ENCODE measurements at places on chromosomes 2 and 18. TPM values are rescaled to one million over a fixed set of nuclear protein-coding genes. Genes with fewer than 3 reads are reported as not detected.

Gene SAG
- not detected for total RNA-seq

Gene ALMS1
- total RNA-seq, result 11.1 TPM

Gene CAPN14
- total RNA-seq, result 0.20 TPM

- peak; percentile 62 for DNase-seq
Measured at GRCh38 chr2:144414324-144414845, 105.5 kb downstream of the ZEB2 start.

GRCh38 chr18:49980896-49981295 lies 167.6 kb upstream of the ACAA2 start:
- no peak for DNase-seq

DNA sequence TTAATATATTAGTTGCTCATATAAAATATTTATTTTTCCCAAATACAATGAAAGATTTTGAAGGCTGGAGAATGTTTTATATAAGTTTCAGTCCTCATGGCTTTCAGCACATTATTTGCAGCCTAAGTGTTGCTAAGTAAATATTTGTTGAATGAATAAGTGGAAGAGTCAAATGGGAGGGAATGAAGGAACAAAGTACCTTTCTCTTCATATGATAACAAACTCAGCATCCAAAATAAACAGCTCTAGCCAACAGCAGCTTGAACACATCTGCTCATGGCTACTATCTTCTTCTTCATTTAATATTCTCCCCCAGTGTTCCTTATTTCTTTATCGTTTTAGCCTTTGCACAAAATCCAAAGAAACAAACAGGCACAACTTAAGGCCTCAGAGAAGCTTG lies 385.2 kb upstream of the PIK3C3 start:
- DNase-seq, result no peak

- DNase-seq, result no peak
Measured at GRCh38 chr18:60193780-60194179, 178.8 kb downstream of the MC4R start.

DNA sequence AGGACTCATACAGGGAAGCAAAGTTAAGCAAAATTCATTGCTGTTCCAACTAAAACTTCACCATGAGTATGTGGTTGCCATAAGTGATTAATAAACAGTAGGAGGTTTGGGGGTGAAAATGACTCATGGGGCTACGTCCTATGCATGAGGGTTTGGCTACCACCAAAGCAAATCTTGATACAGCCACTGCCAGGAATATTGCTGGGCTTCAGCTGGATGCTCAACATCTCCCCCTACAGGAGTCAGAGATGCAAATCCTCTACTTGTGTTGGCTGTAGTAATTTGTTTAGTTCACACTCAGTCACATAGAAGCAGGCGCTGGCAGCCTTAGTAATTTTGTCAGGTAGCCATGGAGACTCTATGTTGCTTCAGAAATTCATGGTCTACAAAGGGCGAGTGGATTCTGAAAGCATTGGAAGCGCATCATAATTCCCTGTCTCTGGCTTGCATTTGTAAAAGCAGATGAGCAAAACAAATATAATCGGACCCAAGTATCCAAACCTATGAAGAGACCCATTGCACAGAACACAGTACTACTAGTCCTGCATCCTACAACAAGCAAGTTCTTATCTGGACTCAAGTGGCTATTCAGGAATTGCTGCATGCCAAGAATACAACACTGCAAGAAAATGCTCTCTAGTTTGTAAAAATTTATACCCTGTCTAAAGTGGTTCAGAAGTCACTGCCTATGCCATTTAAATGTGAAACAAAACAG lies 76.0 kb downstream of the CD28 start:
- peak; percentile 94 for DNase-seq

DNA sequence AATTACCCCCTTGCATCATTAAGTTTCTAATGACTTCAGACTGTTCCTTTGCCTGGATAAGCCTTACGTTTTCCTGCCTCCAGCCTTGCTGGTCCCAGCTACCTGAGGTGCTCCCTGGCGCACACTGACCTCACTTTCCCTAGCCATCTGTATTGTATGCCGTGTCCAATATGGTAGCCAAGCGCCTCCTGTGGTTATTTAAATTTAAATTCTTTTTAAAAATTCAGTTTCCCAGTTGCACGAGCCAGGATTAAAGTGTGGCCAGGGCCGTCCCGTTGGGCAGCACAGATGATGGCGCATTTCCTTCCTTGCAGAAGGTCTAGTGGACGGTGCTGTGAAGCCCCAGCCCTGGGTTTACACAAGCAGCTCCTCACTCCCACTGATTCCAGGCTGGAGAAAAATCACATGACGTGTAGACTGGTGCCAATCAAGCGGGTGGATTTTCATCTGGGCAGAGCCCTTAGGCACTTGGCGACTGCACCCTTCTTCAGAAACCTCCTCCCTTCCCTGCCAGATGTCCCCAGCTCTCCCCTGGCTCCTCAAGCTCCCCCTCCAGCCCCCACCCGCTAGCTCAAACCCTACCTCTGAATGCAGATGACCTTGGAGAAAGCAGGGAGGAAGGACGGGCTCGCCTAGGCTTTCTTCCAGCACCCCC lies 33.9 kb downstream of the ACKR3 start:
- DNase-seq, result no peak

DNA sequence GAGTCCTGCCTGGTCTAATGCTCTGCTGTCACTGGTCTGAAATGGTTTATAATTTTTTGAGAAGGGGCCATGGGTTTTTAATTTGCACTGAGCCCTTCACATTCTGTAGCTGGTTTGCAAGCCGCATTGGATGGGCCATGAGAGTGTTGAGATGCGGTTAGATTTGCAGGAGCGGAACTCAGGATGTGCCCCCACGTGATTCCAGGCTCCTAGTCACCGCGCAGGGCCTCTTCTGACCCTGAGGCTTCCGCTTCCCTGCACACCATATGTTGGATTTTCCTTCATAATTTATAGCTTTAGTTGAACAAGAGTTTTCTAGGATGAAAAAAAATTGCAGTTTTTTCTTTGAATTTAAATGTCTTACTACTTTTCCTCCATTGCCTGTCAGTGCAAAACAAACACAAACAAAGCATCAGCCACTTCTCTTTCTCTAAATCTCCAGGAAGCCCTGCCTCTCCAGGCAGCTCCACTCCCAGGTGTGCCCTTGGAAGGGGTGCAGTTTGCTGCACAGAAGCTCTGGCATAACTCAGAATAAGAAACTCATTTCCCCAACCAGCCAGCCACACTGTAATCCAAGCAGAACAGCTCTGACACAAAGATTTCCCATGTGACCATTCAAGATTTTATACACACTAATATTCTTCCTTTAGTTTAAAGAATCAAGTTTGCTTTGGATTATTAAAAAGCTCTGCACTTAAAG lies 18.4 kb upstream of the TPO start:
- DNase-seq, result no peak

DNA sequence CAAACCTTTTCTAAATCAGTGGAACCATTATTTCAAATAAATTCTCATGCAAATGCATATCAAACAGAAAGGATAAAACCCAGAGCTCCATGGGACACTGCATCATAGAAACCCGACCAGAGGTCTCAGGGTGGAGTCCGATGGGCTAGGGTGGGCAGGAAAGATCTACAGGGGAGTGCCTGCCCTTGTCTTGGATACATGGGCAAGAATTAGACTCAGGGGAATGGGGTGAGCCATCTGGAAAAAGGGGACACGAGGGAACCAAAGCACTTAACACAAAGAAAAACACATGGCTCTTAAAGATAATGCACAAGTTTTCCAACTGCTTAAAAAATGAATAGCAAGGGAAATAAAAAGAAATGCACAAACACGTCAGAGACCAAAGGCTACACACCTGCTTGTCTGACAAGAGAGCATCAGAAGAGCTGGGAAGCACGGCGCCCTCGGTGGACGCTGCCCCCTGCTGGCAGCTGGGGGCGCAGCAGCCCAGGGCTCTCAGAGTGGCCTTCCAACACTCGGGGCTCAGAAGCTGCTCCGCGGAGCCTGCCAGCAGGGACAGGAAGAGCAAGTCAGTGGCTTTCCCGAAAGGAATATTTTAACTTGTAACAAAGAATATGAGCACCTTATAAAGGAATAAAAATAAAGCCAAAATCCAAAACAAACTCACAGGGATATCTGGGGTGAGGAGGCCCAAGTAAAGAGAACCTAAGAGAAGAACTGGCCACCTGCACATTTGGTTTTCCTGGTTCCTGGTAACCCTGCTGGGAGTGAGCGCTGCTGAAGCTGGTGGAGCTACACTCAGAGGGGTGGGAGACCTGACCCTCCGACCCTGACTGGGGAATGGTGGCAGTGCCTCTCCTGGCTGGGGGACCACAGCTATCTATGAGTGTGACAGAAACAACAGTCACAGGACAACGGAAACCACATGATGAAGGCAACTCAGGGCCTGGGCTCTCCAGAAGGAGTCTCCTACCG lies 54.5 kb downstream of the SIGLEC15 start:
- DNase-seq, result peak; percentile 30

DNA sequence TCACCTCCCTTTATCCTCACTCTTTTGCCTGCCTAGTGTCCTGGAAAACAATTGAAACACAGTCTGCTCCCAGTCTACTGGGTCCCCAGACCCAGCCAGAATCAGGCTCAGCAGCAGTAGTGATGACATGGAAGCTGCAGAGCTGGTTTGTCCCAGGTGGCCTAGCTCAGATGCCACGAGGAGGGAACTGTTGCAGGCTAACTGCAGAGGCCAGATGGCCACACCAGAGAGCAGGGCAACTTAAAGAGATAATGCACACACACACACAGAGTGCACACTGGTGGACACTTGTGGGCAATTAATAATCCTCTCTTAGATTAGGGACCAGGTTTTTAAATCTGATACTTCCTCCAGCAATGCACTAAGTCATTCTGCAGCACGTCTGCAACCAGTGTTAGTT lies 42.4 kb downstream of the GYPC start:
- DNase-seq, result no peak

DNA sequence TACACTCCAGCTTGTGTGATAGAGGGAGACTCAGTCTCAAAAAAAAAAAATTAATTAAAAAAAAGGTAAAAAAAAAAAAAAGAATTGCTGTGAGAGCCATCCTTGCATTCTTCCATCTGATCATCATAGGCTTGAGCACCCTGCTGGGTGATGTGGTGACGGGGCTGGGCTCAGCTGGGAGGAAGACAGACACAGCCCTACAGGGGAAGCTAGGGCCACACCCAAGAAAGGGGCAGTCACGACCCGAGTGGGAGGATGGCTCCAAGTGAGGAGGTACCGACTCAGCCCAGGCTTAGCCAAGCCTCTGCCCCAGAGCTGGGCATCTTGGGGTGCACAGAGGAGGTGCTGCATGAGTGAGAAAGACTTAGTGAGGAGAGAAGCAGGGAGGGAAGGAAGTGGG lies 165.5 kb downstream of the SH3RF3 start:
- no peak for DNase-seq

DNA sequence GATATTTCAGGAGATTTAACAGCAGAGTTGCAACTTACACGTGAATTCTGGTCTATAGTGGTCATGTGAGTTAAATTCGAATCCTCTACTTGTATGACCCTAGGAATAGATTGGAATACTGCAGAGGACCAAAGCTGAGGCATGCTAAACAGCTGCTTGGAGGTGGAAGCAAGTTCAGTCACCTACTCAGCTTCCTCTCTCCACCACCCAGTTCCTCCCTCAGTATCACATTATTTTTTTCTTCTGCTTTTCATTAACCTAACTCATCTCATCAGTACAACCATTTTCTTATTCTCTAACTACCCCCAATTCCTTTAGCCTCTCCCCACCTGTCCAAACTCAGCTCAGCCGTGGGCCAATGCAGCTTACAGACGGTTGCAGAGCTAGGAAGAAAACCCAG lies 385.5 kb downstream of the SETBP1 start:
- no peak for DNase-seq

DNA sequence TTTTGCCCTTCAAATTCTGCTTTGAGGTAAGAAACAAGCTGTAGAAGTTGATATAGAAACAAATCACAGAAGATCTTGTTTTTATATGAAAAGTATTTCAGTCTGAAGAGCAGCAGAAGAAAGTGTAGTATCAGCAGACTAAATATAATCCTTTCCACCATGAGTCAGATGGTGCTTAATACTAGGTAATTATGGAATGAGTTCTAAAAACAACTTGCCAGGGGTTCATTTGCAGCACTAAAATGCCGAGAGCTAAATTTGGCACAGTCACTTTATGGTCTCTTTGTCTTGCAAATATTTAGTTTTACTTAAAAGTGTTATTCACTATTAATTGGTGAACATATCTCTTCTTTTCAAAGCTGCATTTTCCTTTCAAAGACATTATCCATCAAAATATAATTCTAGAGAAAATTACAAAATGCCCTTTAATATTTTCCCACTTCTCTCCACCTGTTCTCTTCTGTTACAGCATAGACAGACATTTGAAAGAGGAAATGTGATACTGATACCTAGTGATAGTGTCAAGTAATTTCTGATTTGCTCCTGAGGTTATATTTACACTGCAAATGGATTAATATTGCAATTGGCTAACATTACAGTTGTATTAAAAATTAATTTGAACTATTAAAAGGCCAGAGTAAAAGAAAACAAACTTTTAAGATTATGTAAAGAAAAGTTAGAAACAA lies 5.3 kb downstream of the MYL1 start:
- DNase-seq, result no peak

DNA sequence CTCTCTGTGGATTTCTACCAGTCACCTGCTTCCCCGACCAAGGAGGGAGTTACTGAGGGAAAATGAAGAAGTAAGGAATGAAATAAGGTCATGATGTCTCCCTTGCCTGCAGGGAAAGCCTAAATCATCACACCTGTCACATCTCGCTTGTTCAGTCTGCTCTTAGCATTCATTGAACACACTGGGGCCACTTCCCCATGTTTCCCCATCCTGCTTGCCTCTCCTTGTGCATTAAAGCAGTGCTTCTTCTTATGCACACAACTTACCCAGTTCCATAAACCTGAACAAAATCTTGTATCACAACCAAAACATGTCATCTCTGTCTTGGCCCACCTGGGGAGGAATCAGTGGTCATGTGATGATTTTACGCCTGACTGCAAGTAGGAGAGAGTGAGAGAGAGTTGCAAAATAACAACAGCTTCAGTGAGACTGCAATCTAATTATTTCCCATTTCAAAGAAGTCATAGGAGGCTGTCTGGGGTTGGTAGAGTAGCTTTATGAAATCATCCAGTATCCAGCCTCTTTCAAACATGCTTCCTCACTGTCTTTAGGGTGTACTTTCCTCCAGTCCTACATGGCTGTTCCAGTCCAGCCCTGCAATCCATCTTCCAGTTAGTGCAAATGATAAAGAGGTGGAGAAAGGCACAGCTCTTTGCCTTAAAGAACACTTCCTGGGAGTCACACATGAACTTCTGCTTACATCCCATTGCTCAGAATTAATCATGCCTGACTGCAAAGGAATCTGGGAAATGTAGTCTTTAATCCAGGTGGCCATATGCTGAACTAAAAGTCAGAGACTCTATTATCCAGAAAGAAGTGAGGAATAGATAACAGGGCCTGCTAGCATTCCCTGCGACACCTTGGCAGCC lies 220.1 kb downstream of the HAUS1 start:
- DNase-seq, result peak; percentile 87
